ENCODE measurements at places on chromosomes 16 and 17.
A peak's percentile ranks its signal among the peaks of the same experiment; 100 is the strongest.

- DNase-seq: no peak
Measured at GRCh38 chr17:58944166-58944565, 162.5 kb downstream of the TRIM37 start.

- peak; percentile 77 for DNase-seq
Measured at GRCh38 chr16:81403601-81404391, 40.8 kb upstream of the CMIP start.

DNA sequence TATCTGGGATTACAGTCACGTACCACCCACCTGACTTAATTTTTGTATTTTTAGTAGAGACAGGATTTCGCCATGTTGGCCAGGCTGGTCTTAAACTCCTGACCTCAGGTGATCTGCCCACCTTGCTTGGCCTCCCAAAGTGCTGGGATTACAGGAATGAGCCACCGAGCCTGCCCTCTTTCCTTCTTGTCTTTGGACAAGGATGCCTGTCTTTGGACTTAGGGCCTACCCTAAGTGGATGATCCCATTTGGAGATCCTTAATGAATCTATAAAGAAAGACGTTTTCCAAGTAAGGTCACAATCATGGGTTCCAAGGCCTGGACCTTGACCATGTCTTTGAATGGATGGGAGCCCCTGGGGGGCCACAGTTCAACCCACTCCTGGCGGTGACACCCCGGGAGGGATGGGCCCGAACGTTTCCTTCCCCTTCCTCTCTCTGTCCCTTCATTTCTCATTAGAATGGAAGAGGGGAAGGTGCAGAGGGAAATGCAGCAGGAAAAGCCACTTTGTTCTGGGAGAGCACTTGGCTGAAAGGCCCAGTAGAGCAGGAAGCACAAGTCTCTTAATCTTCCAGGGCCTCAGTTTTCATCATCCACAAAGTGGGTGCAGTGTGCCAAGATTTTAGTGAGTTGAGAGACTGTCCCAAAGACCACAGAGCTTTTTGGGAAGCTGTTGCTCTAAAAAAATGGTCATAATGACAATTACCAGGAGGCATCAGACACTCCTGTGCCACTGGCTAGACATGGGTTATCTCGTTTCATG is 353.3 kb downstream of the SEC14L1 start:
- DNase-seq: no peak

DNA sequence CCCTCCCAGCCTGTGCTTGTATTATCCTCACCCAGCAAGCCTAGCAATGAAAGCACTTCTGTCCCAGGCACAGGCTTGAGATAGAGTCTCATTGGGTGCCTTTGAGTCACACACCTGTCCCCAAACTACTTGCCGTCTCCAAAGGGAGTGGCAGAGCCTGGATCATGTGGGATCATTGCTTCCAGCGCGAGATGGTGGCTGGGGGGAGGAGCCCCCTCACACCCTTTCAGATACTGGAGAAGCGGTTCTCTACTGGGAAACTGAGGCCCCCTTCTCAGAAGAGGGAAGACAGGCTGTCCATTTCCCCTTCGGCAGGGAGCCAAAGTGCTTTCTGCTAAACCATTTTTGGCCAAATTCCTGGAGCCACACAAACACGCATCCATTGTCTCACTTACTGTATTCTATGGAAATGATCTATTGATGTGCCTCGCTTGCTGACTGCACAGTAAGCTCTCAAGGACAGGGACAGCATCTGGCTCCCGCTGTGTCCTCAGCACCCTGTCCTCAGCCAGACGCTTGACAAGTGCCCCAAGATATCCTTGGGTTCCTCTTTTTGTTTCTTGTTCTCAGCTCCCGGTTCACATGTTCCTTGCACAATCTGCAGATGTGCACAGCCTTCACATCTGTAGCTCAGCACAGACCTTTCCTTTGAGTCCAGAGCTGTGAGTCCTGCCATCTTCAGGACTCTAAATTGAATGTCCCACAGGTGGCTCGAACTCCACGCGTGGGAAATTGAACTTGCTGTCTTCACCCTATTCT is 26.0 kb upstream of the DLX3 start:
- no peak for DNase-seq

- no peak for DNase-seq
Measured at GRCh38 chr17:50072925-50073324, 17.0 kb downstream of the ITGA3 start.

DNA sequence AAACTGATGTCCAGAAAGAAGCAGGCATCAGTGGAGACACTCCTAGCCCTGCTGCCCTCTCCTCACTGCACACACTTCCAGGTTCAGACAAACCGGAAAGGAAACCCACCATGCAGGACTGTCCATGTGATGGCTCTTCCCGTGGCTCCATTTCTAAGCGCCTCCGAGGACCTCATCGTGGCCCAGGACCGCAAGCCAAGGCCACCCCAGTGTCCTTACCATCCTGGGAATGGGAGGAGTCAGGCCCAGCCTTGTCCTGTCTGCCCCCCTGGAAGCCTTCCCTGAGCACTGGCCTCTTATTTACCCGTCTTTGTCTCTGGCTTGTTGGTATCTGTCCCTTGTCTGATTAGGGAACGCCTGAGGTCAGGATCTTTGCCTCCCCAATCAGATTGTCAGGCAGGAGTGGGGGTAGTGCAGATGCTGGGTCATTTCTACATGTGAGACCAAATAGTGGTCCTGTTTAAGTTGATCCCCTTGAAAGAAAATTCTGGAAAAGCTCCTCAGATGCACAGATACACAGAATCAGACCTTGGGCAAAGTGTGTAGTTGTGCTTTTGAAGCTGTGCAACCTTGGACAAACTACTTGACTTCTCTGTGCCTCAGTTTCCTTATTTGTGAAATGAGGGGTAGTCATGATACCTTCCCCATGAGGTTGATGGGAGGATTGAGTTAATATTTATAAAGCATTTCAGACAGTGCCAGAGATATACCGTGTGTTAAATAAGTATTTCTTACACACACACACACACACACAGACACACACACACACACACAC is 744 bp downstream of the TAC4 start:
- no peak for DNase-seq

- DNase-seq: no peak
Measured at GRCh38 chr17:78423961-78424675, 45.7 kb downstream of the PGS1 start.

- DNase-seq: no peak
Measured at GRCh38 chr16:31002862-31003341, 7.5 kb downstream of the STX1B start.

GRCh38 chr16:66036184-66036583 is 330.3 kb upstream of the CDH5 start:
- DNase-seq: no peak

GRCh38 chr17:46191322-46192188 is 1.7 kb downstream of the KANSL1 start:
- no peak for DNase-seq

DNA sequence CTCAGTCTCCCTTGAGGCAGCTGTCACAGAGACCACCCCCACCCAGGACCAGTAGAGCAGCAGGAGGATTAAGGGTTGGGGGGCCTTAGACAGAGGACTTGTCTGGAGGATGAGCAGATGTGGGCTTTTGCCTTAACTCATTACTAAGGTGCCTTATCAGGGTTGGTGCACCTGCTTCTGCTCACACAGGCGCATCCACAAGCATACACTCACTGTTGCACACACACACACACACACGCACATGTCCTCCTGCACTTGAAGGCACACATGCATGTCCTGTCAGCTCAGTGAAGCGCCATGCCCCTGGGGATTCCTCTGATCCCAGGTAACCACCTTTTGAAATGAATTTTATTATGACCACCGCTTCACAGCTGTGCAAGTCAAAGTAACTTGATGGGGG is 1.2 kb downstream of the GFAP start:
- no peak for DNase-seq

DNA sequence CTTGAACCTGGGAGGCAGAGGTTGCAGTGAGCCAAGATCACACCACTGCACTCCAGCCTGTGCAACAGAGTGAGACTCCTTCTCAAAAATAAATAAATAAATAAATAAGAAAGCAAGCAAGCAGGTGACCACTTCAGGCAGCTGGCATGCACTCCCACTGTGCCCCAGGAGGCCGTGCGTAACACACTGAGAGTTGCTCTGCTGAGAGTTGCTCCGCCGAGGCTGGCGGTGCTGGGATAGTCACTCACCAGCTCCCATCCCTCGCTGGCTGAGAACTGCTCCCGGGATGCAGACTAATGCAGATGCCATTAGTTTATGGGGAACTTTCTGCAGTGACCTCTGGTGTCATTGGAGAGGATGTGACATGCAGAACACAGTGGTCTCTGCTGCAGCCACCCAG is 105.7 kb upstream of the PLCG2 start:
- DNase-seq: no peak

- no peak for DNase-seq
Measured at GRCh38 chr17:69581061-69581961, 166.8 kb downstream of the MAP2K6 start.

DNA sequence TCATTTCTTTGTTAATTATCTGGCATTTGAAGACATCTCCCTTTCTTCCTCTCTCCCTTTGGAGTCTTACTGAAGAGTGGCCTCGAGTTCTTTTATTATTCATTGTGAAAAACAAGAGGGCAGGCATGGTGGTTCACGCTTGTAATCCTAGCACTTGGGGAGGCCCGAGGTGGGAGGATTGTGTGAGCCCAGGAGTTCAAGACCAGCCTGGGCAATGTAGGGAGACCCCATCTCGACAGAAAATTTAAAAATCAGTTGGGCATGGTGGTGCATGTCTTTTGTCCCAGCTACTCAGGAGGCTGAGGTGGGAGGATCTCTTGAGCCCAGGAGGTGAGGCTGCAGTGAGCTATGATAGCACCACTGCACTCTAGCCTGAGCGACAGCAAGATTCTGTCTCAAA is 20.1 kb downstream of the BPTF start:
- no peak for DNase-seq

DNA sequence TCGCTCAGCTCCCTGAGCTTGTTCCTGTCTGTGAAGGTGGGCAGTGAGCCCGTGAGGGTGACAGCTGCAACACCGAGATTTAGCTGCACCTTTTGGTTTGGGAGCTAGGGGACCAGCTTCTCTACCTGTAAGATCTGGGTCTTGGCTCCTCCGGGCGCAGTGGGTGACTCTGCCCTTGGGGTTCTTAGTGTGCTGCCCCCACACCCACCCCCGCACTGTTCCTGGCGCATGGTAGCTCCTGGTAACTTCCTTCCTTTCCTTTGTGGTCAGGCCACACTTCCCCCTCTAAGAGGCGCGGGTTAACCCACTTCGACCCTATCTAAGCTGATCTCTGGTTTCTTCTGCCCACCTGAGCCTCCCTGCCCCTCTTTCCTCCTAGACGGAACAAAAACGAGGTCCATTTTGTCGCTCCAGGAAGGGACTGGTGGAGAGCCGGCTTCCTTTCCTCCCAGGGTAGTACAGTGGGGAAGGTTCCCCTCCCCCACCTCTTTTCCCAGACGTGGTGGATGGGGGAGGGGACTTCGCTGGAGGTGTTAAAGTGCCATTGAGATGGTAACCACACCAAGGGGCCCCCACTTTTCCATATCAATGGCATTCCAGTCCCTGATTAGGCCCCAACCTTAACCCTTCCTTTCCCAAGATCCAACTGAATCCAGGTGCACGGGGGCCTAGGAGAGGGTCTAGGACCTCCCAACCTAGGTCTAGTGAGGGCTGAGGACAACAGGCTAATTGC is 4.6 kb upstream of the CLDN9 start:
- no peak for DNase-seq

DNA sequence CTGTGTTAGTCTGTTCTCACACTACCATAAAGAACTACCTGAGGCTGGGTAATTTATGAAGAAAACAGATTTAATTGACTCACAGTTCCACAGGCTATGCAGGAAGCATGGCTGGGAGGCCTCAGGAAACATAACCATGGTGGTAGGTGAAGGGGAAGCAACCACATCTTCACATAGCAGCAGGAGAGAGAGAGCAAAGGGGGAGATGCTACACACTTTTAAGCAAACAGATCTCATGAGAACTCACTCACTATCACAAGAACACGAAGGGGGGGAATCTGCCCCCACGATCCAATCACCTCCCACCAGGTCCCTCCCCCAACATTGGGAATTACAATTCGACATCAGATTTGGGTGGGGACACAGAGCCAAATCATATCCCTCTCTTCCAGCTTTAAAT is 31.8 kb upstream of the NXPH3 start:
- DNase-seq: no peak

DNA sequence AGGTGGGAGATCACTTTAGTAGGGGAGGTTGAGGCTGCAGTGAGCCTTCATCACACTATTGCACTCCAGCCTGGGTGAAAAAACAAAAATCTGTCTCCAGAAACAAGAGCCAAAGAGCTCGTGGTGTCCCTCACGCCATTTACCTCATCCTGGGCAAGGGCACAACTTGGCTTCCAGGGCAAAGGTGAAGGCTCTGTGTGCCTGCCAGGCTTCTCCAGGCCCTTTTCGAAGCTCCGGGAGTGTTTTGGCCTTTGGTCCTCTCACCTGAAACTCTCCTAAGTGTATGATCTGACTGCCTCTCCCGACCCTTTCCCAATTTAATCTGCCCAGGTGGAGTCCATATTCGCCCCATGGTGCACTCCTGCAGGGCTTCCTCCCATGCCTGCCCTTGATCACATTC is 11.6 kb upstream of the CES3 start:
- no peak for DNase-seq

DNA sequence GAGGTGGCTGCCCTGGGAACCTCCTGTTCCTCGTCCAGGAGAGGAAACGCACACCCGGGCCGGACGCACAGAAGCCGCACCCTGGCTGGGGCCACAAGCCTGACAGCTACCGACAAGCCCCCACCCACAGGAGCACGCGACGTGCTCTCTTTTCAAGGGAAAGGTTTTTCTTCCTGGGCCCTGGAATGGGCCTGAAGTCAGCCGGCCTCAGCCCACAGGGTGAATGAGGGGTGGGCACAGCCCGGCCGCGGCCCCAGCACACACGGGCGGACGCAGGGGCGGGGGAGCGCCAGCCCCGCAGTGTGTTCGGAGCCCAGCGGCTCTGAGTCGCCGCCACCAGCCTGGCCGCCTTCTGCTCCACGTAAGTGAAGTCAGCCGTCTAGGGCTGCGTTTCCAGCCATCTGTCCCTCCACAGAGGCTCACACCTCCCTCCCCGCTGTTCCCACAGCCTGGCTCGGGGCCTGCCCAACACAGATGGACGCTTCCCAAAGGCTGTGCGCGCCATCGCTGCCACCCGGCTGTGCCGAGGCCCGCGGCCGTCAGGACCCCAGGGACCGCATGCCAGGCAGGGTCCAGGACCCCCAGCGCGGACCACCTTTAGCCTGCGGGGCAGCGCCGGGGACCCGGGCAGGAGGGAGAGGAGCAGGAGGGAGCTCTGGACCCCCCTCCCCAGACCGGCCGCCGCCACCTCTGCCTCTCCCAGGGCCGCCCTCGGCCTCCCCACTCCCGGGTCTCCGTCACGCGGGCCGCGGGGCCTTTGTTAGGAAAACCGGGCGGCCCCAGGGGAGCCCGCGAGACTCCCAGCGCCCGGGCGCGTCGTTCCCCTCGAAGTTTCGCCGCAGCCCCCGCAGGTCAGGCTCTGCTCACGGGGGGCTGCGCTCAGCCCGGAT is 36.8 kb downstream of the CBFA2T3 start:
- no peak for DNase-seq

- DNase-seq: no peak
Measured at GRCh38 chr17:78953356-78954350, 26.1 kb downstream of the LGALS3BP start.
